ENCODE measurements at places on chromosomes 11 and 22.

DNA sequence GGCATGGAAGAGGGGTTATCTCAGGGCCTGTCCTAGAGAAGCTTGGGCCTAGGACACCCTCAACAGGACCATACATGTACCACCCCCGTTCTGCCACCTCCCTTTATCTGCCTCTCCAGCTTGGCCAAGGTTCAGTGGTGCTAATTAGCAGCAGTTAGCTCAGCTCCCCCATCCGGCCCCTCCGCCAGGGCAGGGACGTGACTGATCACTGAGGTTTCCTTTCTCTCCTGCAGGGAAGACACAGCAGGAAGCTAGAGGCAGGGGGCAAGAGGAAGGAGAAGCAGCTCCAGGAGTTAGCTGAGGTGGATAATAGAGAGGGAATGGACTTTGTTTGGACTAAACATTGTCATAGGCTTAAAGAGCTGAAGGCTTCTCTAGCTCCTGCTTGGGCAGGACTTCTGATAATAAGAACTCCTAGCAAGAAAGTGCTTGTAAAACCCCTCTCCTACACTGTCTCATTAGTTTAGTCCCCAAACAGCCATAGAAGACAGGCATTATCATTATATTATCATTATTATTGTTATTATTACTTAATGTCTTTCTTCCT is 53.8 kb downstream of the BUD13 start:
- no peak for DNase-seq

DNA sequence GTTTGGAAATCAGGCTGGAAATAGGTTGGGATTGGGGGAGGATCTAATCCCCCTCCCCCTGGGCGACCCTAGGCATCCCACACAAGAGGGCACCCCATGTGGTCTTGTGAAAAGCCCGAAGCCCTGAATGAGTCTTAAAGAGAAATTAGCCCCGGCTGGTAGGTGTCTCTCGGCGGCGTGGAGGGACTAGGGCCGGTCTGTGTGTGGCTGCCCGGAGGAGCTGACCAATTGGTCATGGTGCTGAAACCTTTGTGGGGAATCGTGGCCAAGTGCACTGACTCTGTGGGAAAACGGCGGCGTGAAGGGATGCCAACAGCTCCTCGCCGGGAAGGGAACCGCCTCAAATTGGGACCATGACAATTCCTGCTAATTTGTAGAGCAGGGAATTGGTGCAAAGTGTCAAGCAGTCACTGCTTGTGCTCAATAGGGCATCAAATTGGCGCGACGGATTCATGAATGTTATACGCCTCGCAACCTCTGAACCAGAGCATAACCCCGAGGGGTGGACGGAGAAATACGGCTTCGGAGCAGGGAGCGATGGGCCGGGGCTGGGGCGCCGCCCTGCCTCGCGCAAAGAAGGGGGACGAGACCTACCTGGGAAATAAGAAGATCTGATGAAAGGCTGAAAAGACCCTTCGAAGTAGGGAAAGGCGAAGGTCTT is 1.5 kb downstream of the DBX1 start:
- DNase-seq = peak; percentile 12

- no peak for DNase-seq
Observed at GRCh38 chr22:45198463-45198795, 34.7 kb downstream of the NUP50 start.

GRCh38 chr11:117606211-117606610 is 190.8 kb downstream of the DSCAML1 start:
- DNase-seq = peak; percentile 73

- DNase-seq = peak; percentile 61
Observed at GRCh38 chr11:126307706-126308105, 3.8 kb downstream of the DCPS start.

- DNase-seq = no peak
Observed at GRCh38 chr11:119041821-119042514, 11.3 kb upstream of the SLC37A4 start.

DNA sequence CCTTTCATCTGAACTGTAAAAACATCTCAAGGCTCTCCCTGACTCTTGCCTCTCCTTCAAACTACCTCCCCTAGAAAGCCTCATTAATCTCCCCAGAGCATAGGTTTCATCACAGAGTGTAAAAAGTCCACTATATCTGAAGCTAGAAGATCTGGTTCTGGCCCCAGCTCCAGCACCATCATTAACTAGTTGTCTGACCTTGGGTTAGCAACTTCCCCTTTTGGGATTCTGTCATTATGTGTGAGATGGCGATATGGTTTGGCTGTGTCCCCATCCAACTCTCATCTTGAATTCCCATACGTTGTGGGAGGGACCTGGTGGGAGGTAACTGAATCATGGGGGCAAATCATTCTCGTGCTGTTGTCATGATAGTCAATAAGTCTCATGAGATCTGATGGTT is 97.3 kb downstream of the KCNC1 start:
- DNase-seq = no peak

GRCh38 chr11:130054966-130055365 is 14.7 kb upstream of the APLP2 start:
- DNase-seq = no peak

DNA sequence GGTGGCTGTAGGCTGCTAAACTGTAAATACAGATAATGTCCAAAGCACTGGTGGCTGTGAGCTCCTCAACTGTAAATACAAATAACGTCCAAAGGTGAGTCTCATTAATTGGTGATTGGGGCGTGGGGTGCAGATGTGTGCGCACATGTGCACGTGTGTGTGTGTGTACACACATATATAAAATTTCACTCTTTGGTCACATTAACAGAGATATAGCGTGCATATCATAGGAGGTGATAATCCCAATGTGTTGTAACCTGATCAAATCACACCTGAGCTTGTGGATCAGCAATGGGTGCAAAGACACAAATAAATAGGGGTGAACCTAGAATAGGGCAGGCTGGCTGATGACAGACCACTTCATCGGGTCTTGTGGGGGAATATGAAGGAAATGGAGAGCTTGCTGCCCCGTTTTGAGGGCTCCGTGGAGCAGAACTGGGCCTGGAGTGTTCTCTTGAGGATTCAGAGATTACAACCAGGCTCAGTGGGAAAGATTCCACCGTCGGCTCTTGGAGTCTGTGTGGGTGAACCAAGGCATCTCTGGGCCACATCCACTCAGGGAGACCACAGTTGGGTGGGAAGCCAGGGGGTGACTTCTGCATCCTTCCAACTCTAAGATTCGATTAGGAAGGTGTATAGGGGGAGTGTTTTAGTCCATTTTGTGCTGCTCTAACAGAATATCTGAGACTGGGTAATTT is 24.9 kb upstream of the OSBPL5 start:
- DNase-seq = no peak

- DNase-seq = no peak
Observed at GRCh38 chr11:57647372-57647771, 2.3 kb downstream of the YPEL4 start.

DNA sequence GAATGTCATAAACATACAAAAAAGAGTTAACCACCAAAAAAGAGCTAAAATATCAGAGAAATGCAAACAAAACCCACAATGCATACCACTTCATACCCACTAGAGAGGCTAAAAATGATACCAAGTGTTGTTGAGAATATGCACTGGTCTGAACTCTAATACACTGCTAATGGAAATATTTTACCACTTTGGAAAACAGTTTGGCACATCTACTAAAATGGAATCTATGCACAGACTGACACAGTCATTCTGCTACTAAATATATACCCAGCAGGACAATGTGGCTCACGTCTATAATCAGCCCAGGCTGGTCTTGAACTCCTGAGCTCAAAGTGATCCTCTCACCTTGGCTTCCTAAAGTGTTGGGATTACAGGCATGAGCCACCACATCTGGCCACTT is 18.0 kb downstream of the MAPK1 start:
- DNase-seq = no peak

DNA sequence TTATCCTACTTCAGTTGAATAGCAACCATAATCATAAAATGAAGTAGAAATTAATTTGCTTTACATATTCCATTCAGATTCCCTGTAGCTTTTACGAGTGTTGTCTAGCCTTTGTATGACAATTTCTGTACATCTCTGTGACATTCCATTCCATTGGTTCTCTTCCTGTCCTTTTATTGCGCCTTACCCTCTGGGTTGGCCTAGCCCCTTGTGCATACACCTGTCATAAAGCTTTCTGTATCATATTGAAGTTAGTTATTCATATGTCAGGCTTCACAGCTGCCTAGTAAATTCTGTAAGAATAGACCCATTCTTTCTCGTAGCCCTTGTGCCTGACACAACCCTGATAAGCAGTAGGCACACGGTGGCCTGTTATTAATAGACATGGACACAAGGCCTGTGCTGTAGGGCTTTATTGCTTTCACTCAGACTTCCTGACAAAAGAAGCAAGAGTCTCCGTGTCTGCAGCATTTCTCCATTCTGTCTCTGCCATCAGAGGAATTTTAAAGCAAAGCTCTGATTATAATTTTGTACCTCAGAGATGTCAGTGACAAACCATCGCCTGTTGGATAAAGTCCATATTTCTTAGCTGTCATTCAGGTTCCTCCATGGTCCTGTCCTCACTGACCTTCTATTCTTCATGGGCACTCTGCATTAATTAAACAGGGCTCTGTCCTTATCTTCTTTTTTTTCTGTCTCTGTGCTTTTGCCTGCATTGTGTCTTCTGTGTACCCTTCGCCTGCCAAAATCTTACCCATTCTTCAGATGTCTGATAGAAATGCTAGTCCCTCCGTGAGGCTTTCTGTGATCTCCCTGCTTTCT is 49.4 kb downstream of the BID start:
- no peak for DNase-seq

GRCh38 chr11:113638376-113638775 is 67.7 kb downstream of the TMPRSS5 start:
- no peak for DNase-seq

DNA sequence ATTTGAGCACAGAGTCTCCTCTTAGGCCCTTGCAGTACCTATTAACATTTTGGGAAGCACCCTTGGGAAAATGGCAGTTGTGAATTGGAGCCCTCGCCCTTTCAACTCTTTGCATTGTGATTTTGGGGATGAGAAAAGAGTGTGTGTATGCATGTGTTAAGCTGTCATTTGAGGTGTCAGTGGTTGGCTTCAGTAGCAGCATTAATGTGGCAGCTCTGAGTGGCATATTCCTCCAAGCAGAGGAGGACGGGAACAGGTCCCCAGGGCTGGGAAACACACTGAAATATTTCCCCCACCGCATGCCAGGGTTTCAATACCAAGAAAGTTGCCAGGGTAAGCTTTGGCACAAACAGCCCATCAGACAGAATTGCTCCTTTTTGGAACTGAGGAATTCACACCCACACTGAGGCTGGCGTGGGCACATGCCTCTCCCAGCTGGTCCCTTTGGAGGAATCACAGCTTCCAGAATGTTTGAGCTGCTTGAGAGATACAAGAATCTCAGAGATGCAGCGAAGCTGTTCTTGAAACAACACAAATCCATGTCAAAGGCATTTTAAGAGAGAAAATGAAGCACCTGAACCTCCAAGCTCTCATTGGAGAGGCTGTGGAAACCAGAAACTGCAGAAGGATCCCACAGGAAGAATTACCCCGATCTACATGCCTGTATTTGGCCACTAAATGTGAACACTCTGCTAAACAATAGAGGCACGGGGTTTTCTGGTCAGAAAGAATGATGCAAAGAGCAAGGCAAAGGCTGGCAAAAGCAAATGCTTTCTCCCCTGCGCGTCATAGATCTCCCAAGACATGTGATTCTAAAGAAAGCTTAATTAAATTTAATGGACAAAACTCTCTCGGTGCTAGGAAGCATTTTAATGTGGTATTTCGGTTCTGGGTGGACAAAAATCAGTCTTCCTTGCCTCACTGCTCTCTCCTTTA is 67.2 kb upstream of the RCN1 start:
- no peak for DNase-seq

DNA sequence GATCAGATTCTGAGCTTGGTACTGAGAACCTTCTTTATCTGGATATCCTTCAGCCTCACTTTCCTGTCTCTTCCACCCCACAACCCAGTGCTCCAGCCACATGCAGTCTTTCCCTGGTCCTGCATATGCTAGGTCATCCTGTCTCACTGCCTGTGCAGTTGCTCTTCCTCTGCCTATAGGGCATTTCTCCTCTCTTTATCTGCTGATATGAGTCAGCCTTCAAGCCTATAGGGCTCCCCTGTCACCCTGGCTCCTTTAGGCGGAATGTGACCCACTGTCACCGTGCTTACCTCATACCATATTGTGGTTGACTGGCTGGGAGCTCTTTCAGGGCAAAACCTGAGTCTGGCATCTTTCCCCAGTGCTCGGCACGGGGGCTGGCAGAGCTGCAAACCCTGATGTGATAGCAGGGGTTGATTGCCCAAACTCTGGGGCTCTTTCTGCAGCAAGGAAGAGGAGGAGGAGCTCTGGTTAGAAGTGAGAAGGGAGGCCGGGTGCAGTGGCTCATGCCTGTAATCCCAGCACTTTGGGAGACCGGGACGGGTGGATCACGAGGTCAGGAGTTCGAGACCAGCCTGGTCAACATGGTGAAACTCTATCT is 26.3 kb downstream of the MEI1 start:
- no peak for DNase-seq

DNA sequence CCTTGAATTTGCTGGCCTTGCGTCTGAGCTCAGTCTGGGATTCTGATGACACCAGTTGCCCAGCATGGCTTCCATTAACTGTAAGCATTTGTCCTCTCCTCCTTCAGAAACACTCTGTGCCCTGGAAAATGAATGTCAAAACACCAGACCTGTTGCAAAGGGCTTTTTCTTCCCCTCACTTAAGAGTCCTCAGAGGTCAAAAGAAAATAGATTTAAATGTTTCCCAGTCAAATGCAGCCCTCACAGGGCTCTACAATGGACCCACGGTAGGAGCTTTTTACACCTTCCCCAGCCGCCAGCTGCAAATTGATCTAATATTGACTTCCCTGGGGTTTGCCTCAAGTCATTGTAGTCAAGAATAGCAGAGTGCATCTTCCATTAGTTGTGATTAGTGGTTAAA is 332.2 kb downstream of the INSC start:
- no peak for DNase-seq

DNA sequence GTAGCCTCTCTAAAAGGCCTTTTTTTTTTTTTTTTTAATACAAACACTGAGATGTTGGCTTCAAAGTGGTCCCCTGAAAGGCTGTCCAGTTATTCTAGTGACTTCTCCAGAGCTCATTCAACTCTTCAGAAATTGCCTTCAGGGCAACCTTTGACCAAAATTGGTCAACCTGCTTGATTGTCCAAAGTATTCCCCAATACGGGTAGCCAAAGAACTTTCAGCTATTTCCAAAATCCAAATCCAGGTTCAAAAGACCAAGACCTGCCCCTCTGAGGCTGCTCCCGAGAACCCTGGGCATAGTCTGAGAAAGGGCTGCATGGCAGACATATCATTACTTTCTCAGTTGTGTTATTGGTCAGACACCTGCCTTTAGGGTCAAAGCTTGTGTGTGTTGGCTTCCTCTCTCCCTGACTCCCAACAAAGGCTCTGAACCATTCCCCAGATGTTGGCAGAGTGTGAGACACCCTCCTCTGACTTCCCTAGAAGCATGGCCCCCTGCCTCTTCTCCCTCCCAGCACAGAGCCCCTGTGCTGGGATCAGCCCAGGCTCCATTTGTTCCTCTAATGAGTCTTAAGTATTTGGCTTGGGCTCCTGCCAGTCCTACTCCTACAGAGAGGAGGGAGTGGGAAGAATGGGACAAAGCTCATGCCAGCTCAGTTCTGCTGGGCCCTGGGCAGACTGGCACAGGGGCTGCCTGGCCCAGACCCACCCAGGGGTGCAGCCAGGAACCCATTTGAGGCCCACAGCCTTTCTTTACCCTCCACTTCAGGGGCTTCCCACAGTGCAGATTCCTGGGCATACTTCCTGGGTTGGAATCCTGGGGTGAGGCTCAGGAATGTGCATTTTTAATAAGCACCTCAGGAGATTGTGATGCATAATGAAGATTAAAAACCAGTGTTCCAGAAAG is 30.3 kb downstream of the TNKS1BP1 start:
- no peak for DNase-seq

GRCh38 chr22:46748908-46749675 is 11.0 kb upstream of the CERK start:
- no peak for DNase-seq

Data from GM12865 (cell line).